ENCODE measurements at places on chromosomes 4 and X. TPM values are rescaled to one million over a fixed set of nuclear protein-coding genes. Genes with fewer than 3 reads are reported as not detected.

TRAM1L1 gene
- 1.6 TPM for total RNA-seq

CFP gene
- 0.53 TPM for total RNA-seq

FDCSP gene
- total RNA-seq: not detected

SUPT20HL2 gene
- not detected for total RNA-seq

PPBP gene
- not detected for total RNA-seq

SERPINA7 gene
- not detected for total RNA-seq

SLC25A5 gene
- 714 TPM for total RNA-seq

SYP gene
- 0.44 TPM for total RNA-seq

HTN1 gene
- not detected for total RNA-seq

DCHS2 gene
- total RNA-seq: 0.15 TPM

SMIM10L2A gene
- total RNA-seq: not detected

ARHGAP6 gene
- total RNA-seq: not detected
